Activated T-helper 17 cell treated with anti-CD3 and anti-CD28 coated beads, Interleukin-2, amount 50 U/mL, for 72 hours (primary cell): ENCODE measurements at places on chromosomes 12 and 14.

DNA sequence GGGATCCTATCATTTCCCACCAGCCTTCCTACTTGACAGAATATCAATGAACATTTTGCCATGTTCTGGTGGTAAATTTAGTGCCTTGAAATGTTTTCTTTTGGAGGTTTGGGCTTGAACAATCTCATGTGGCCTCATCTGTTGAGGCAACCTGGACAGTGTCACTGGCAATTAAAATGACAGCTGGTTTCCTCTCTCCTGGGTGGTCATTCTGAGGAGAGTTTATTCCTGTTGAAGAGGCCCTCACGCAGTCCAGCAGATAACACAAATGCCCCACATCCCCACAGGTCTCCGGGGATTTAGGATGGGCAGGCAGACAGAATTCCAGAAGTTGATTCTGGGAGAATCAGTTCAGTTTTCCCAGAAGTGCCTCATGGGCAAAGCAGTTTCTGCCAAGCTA, 41.9 kb downstream of the MMAB start:
- no peak for ATAC-seq

GRCh38 chr12:72677139-72677538, 405.0 kb downstream of the TRHDE start:
- ATAC-seq: no peak

DNA sequence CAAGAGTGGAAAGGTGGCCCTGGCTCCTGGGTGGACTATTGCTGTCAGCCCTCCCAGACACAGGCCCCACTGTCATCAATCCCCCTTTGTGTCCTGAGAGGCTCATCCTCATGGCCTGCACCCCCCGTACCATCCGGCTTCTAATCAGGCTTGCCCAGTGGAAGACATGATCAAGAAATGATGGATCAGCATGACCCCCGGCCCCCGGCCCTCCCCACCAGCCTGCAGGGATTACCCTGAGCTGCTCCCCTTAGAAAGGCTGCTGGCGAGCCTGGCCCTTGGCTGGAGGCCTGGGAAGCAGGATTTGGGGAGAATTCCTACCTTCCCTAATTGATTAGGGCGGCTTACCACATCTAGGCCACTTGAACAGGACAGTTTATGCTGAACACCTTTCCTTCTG, 171.2 kb downstream of the PIWIL1 start:
- no peak for ATAC-seq

DNA sequence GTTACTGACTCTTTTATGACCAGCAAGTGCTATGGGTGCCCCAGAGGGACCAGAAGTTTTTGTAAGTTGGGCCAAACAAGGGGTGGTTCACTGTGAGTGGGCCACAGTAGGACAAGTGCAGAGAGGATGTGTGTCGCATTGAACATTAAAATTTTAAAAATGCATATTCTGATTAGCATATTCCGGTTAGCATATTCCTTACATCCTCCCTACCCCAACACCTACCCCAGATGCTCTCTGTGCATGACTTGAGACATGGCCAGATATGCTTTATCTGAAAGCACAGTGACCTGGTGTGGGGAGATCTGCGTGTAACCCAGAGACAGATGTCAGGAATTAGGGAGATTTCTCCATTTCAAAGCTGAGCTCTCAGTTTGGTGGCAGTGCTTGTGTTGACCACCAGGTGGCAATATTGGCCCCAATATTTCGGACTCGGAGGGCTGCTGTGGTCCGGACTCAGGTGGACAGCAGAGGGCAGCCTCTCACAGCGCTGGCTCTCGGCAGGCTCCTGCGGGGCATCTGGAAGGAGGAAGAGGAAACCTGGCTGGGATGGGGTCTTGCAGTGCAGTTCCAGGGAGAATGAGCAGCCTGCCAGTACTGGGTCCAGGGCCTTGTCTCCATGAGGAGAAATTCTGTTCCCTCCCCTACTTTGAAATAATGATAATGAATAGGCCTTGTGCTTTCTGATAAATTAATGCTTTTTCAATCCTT, 1.6 kb upstream of the CEBPE start:
- ATAC-seq: peak; percentile 94

- ATAC-seq: no peak
Observed at GRCh38 chr12:52074971-52075724, 4.4 kb upstream of the SMIM41 start.

GRCh38 chr12:110917961-110918360, 2.4 kb downstream of the MYL2 start:
- ATAC-seq: no peak

DNA sequence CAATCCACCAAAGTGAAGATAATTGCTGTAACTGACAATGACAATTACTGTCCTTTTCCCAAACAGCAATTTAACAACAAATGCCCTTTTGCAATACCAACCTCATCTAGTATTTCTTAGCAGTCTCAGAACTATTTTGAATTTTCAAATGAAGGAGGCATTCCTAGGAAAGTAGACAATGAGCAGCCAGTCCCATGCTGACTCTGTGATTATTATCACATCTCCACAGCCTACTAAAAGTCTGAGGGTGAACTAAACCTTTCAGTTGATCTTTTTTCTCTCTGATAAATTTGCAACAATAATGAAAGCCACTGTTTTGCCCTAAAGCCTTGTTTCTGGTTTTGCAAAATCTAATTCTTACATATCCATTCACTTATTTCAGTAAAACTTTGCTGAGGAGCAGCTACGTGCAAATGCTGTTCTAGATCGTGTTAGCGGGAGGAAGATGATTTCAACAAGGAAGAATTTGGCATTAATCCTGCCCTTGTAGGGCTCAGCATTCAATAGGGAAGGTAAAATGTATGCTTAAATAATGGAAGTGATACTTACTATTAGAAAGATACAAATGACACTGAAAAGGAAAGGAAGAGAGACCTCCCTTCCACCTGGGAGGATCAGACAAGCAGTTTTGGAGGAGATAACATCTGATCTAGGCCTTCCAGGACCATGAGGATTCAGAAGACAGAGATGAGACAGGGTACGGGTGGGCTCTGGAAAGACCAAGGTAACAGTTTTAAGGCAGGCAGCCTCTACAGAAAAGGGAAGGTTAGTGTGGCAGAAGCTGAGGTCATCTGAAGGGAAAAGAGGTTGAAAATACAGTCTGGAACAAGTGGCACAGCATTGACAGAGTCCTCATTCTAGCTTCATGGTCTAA, 47.4 kb downstream of the SLC38A1 start:
- no peak for ATAC-seq

GRCh38 chr12:54378796-54379397, 5.6 kb downstream of the ZNF385A start:
- peak; percentile 31 for ATAC-seq

GRCh38 chr14:104681689-104682074, 7.7 kb upstream of the INF2 start:
- ATAC-seq: no peak

- ATAC-seq: no peak
Observed at GRCh38 chr12:54126696-54127537, 61.9 kb downstream of the SMUG1 start.
